NCI-H774 (cell line): ENCODE measurements at places on chromosomes 11 and 22.

DNA sequence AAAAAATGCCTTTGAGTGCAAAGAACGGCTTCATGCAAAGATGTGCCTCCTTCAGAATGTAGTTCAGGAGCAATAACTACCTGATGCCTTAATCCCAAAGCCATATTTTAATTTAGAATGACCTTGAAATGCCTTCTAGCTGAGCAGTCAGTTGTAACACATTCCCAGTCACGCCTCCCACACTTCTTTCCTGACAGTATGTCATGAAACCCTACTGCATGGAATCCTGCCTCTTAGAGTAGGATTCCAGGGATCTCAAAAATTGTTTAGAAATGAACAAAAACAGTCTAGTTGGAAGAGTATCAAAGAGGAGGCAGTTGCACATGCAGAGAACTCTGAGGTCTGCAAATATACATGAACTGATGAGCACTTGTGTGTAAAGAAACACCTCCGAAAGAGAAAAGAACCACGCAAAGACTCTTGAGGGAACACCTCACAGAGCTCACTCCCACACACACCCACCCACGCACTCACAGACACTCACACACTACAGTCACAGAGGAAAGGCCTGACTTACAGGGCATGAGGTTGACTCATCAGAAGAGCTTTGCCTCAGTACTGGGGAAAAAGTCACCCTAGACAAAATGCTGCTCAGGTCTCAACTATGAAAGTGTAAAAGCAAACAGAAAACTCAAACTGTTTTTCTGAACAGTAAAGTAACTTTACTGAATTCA is 77.4 kb downstream of the GGTLC2 start:
- DNase-seq = no peak

DNA sequence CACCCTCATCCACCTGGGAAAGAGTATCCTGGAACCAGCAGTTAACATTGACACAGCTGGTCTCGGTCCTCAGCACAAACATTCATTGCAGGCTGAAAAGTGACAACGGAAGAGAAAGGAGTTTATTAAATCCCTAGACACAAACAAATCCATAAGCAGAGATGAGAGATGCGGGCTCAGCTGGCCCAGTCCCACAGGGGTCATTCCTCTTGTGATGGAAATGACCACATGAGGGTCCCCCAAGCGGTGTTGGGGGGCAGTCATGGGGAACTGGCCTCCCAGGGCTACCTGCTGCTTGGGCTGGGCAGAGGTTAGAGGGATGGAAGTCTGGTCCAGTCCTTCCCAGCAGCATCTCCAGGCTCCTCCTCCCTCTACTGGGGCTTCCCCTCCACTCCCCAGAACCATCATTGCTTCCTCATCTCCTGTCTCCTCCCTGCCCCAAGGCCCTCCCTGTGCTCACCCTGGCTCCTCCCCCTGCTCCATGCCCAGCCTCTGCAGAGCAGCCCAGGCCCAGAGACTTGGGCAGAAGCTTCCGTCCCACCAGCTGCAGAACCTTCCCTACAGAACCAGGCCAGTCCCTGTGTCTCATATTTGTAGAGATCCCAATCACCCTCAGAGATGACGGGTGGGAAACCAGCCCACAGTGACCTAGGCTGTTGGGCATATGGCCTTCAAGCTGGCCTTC is 5.4 kb upstream of the IGLL5 start:
- DNase-seq = no peak

- DNase-seq = no peak
Observed at GRCh38 chr11:44529895-44530412, 35.5 kb upstream of the CD82 start.

GRCh38 chr22:20437613-20438426 is at the start of gene SCARF2:
SCARF2 (minus strand) TSS chr22:20437825; CDS start chr22:20437754, 71 bp downstream.
- DNase-seq = no peak

DNA sequence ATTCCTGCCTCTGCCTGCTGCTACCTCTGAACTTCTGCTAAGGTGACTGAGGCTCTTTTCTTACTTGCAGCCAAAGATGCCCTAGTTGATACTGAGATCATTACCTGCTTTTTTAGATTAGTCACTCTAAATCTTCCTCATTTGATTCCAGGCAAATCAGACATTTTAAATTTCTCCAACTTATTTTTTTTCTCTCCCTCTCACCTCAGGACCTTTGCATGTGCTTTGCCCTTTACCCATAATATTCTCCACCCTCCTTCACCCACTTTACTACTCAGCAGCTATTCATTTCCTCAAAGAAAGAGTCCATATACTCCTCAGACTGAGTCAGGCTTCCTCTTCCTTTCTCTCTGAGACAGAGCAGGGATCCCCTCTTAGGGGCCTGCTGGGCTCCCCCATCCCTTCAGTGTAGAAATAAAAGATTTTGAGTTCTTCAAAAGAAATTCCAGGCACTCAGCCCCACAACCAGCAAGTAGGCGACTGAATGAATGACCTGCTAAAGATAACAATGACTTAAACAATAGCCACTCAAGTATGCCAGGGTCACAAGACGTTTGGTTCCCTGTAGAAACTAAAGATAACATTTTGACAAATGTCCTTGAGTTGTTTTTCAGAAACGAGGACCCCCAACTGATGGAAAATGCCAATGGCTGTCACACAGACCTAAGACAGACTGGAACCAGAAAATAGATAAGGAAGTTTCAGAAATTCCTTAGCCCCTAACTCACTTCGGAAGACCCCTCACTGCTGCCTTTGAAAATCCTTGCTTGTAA is 104.2 kb downstream of the MTNR1B start:
- DNase-seq = no peak

DNA sequence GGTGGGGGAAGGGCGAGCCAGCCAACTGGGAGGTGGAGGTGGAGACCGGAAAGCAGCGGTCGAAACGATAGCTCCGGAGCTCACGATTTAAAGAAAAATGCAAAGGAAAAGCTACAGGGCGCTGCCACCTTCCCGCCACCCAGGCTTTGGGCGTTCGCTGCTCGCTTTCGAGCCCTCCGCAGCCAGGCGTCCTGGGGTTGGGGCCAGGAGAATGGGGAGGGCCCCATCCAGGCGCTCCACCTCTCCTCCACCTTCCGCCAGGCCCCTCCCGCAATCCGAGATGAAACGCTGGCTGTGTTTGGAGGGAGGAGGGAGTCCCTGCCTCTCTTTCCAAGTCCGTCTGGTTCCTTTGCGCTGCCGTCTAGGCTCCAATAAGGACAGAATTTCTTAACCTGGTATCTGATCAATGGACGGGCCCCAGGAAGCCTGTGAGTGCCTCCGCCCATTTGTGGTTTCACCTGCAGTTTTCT is 483 bp upstream of the ABTB2 start:
- DNase-seq = peak; percentile 85

- DNase-seq = no peak
Observed at GRCh38 chr11:8111636-8112035, 30.6 kb downstream of the TUB start.

DNA sequence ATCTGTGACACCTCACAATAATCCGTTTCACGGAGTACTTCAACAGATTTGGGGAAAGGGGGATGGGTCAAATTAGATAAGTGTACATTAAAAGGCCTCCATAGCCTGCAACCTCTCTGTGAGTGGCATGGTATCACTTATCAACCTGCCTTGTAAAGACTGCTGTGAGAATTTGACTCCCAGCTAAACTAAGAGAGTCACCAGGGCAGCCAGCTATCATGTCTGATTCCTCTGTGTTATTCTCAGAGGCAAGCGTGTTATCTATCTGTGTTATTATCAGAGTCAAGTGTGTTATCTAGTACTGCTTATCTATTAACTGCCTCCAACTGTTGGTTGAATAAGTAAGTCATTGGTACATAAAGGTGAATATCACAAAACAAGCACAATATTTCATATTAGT is 4.1 kb upstream of the FAM83F start:
- DNase-seq = no peak

DNA sequence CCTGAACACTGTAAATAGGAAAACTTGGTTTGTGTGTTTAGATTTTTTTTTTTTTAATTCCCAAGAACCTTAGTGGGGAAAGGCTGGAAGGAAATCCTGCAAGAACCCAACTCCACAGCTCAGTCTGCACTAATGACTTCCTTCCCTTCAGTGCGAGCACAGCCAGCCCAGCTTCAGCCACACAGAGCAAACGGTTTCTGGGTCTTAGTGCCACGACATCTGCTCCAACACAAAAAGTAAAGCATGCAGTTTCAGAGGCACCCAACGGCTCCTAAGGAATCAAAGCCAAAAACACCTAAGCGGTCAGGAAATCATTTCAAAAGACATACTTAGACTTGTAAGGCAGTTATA is 236.1 kb downstream of the TTC28 start:
- DNase-seq = no peak

DNA sequence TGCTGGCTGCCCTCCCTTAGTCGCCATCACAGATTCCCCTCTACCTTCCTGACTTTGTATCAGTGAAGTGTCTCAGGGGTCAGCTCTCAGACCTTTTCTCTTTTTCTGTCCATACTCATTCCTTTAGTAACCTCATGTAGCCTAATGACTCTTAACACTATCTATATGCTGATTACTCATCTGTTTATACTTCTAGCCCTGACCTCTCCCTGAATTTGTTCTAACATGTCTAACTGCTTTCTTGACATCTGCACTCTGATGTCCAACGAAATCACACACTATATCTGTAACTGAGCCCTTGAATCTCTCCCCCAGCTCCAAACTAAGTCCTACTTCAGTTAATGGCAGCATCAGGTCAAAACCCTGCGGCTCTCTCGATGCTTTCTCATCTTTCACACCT is 135.8 kb upstream of the TIMP3 start:
- DNase-seq = no peak

DNA sequence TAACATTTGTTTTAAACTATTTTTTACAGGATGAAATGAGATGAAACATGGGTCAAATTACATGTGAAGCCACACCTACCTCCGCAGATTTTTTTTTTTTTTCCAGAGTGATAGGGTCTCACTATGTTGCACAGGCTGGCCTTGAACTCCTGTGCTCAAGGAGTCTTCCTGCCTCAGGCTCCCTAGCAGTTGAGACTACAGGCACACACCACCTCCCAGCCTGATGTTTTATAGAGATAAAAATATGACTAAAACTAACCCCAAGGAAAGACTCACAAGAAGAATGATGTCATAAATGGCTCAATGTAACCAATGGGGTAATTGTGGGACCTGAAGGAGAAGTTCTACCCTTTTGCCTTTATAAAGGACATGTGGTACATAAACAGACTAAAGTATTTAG is 52.3 kb upstream of the SOX6 start:
- DNase-seq = no peak

- no peak for DNase-seq
Observed at GRCh38 chr11:17865765-17866428, 131.3 kb downstream of the KCNC1 start.

DNA sequence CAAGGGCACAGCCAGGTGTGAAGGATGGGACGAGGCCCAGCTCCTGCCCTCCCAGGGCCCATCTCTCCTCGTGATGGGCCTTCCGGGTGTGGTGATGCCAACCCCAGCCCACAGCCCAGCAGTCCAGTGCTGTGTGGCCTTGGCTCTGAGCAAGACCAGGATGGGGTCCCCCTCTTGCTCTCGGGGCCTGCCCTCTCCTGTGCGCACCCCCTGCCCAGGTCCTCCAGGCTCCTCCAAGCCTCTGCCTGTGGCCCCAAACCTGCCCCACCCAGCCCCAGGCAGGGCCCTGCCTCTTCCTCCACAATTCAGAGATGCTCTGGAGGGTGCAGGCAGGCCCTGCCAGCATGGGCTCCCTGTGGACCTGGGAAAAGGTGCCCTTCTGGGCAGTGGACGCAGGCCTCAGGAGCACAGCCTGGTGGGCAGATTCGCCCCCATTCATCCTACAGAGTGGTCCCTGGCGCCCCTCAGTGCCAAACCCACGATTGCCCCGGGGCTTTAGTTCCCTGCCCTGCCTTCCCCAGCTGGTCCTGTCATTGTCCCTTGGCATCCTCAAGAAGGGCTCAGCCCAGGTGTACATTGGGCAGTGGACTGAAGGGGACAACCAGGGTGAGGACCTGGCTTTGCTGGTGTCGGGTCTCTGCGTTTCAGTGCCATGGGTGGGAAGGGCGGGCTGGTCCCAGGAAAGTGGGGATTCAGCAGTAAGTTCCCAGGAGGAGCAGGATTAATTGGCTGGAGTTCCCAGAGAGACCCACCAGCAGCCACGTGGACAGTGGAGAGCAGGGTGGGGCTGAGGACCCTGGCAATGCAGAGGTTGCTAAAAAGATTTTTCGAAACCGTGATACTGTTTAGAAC is 19.8 kb downstream of the EIF1AD start:
- no peak for DNase-seq
